ENCODE measurements at places on chromosomes 2 and 18.
A peak's percentile ranks its signal among the peaks of the same experiment; 100 is the strongest.

DNA sequence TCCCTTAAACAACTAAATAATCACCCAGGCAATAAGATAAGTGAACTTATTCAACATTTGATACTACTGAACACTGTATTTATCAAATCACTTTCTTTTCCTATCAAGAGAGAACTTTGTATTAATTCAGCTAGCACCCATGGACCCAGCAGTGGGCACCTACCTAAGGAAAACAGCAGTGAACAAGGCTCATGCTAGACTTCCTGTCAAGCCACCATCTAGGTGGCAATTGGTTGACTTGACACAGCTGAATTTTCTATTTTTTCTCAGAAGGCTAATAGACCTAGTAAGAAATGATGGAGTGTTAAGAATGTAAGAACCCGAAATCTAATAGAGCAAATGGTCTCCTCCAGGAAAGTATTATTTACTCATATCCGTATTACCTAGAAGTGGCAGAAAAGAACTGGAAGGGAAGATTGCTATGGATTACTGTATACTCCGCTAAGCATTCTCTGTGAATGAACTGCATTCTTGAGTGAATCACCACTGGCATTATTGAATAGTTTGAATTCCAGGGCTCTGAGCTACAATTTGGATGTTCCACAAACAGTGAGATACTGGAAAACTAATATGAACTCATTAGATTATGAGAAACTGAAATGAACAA, 988.2 kb upstream of the CDH2 start:
- no peak for ATAC-seq

DNA sequence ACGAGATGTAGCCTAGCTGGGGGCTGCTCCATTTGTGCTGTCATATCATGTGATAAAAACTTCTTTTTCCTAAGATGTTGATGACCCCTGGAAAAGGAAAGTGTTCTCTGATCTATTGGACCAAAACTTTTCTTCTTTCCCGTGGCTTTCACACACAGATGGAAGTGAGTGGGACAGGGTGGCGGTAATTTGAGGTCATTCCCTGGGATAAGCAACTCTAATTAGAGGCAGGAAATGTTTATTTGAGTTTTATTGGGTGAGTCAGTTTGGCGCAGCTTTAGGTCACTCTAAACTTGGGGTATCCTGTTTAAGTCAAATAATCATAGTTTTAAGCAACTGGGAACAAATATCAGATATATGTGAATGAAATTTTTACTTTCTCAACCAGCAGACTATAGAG, 221.0 kb upstream of the EPAS1 start:
- no peak for ATAC-seq

- no peak for ATAC-seq
These were observed 813.7 kb downstream of the ERBB4 start for GRCh38 chr2:211724933-211725332.

GRCh38 chr2:81589406-81589805, 1284.9 kb upstream of the LRRTM1 start:
- ATAC-seq: no peak

GRCh38 chr2:217404236-217404760, 544.4 kb upstream of the TNP1 start:
- ATAC-seq: no peak

- ATAC-seq: no peak
These were observed 92.7 kb downstream of the DDX1 start for GRCh38 chr2:15684161-15685039.

DNA sequence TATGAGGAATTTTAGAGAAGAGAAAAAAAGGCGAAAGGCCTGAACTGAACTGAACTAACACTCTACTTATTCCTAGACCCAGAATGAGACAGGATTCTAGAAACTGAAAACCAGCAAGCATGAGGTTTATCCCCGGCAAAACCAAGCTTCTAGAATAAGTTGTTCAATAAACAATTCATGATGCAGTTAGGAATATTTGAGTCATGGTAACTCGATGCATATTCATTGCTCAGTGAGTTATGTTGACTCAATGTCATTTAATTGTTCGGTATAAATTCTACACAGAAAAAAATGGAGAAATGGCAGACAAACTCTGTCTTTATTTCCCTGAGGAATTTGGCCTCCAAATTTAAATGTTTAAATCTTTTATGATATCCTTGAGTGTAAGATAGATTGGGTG, 321.5 kb downstream of the SATB2 start:
- ATAC-seq: no peak

DNA sequence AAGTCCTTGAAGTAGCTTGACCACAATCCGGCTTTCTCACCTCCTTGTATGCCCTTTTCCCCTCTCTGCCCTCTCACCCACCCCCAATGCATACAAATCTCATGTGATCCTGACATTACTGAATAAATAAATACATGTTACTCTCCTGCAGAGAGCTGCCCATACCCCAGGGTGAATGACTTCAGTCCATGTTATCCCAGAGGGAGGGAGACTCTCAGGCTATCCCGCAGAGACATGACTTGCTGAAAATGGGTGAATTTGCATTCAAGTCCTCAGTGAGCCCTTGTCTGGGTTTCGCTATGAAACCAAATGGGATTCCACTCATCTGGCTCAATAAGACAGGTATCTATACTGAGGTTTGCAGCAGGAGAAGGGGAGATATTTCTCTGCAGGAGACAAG, 168.5 kb downstream of the FHOD3 start:
- ATAC-seq: no peak

- no peak for ATAC-seq
These were observed 150.9 kb downstream of the ACTR3 start for GRCh38 chr2:114040826-114041225.

DNA sequence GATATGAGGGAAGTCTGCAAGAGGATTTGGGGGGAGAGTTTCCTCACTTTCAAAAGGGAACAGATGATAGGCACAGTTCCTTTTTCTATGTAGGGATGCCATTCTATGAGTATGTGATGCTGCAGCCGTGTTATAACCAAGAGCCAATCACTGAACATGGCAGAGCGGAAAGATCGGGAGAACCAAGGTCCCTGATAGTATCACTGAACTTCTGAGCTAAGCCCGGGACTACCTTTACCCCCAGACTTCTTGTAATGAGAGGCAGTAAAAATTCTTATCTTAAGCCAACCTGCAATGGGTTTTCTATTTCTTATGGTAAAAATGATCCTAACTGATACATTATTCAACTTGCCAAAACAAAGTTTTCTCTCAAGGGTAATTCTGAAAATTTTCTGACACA, 21.6 kb upstream of the SLC1A4 start:
- ATAC-seq: no peak

- no peak for ATAC-seq
These were observed 219.8 kb downstream of the PTGR3 start for GRCh38 chr18:74989134-74989533.

DNA sequence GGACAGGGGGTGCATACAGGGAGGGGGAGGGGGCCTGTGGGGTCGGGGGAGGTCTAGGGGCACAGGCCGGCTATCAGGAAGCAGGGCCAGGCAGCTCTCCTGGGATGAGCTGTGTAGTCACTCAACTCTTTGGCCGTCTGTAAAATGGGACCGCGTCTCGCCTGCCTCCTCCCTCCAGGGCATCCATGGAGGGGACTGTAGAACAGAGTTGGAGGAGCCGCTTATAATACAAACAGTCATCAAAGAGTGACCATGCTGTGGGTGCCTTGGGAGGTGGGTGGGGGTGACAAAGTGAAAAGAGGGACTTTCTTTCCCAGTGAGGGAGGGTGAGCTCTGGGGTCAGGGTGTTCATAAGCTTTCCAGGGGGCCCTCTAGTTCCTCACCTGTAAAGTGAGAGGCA, 169.6 kb upstream of the HAAO start:
- ATAC-seq: no peak

DNA sequence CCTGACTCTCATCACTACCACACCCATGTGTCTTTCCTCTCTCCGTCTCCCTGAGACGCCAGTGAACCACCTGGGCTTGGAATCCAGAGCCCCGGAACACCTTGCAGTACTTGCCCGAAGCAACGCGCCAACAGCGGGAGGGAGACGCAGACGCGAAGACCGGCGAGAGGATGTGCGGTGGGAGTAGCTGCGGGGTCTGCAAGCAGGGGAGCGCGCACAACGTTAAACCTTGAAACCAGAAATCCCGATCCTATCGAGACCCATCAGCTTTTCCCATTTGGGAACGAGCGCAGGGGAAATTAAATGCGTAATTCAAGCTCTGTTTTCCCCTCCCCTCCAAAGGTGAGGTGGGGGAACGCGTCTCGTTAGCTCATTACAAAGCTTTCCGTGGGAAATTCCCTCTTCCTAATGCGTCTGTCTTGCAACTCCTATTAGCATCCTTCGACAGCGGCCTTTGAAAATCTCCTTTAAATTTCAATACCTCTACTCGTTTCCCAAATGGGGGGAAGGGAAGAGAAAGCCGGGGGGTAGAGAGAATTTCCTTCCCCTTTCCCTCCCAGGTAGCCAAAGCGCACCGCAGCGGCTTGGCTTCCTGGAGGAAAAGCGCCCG, 421 bp upstream of the CNTNAP5 start:
- no peak for ATAC-seq

DNA sequence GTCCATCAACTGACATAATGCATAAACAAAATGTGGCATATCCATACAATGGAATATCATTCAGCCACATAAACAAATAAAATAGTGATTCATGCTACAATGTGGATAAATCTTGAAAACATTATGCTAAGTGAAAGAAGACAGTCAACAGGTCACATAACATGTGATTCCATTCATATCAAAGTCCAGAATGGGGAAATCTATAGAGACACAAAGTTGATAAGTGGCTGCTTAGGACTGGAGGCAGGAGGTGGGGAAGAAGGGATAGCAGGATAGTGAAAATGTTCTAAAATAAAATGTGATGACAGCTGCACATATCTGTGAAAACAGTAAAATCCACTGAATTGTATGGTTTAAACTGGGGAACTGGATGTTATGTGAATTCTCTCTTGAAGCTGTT, 18.7 kb downstream of the CFAP53 start:
- ATAC-seq: no peak

DNA sequence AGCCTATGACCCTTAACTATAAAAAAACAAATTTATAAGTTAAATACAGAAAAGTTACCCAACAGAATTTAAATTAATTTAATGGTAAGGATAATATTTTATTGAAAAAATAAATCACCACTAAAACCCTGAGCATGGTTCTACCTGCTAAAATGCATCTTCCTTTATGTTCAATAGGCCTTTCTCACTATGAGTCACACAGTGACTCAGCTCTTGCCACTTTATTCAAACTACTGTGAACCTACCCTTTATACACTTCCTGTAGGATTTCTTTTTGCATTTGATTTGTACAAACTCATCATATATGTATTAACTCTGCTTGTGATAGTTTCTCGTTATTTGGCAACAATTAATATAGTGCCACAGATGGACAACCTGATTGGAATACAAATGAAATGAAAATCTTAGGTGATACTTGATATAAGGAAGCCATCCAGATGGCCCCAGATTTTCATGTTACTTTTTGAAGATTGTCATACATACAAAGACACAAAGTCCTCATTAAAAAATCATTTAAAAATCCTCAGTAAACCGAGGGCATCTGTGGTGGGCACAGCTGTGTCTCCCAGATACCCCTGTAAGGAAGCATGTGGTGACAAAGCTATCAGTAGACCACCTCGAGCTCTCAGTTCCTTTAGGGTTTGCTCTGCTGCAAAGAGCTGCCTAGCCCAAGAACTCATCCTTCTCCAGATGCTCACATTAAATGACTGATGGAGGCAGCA, 55.2 kb upstream of the COBLL1 start:
- peak; percentile 85 for ATAC-seq

- no peak for ATAC-seq
These were observed 715.8 kb downstream of the ERBB4 start for GRCh38 chr2:211822686-211823335.

GRCh38 chr2:120802867-120803484, 67.3 kb downstream of the GLI2 start:
- ATAC-seq: no peak

DNA sequence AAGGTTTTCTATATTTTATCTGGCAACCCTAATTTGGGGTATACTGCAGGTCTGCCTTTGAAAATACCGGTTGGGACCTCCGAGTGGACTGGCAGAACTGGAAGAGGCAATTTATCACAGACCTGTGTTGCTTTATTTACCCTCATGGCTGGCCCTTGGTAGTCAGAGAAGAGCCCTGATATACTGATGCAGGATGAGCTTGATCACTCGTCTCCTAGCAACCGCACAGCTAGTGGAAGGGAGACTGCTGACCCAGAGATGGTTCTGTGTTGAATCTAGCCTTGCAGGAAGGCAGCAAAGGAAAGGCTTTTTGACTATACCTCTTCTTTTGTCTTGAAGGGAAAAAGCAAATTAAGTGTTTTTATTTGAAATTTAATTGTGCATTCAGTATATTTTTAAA, 154.7 kb downstream of the EML6 start:
- ATAC-seq: no peak

DNA sequence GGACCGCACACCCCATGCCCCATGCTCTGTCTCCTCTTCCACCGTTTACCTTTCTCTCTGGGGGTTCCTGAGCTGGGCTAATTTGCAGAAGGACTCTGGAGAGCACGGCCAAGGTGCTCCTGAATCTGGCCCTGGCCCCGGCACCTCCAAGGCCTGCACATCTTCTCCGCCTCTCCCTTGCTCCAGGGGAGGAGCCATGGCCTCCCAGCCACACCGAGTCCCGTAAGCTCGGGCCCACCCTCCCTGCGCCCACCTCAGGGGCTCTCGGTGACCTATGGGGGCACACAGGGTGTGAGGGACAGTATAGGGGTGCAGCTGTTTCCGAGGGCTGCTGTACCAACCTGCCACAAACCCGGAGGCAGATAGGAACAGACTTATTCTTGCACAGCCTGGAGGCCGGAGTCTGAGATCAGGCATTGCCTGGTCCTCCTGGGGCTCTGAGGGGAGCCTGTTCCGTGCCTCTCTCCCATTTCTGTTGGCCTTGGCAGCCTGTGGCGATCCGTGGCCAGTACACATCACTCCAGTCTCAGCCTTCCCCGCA, 127.3 kb upstream of the GPC1 start:
- ATAC-seq: no peak

DNA sequence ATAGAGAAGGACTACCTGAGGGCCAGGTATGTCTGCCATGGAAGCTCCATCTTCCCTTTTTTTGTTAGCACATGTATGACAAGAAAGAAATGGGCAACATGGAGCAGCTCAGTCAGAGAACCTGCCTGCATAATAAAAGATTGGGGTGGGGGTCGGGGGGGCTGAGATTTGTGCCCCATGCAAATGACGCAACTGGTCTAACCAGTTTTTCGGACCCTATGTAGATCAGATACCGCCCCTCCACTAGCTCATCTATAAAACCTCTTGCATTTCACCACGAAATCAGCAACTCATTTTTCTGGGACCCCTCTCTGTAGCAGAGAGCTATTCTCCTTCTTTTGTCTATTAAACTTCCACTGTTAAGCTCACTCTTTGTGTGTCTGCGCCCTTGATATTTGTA, 657.2 kb downstream of the ERBB4 start:
- ATAC-seq: no peak

DNA sequence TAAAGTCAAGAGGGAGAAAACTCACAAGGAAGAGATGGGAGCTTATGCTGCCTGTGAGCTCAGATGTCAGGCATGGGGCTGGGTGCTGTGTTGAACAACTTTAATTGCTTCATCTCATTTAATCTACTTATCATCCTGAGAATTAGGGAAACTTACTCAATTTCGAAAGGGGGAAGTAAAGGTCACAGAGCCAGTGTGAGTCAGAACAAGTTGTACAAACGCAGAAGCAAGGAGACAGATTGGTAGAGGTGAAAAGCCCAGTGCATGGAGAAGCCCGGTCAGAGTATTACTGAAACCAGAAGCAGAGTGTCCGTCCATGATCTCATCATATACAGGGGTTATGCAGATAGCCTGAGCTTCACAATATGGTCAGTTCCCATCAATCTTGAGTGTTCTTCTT, 281.1 kb upstream of the POU3F3 start:
- ATAC-seq: no peak

Measured in activated CD4-positive, CD25-positive, alpha-beta regulatory T cell treated with anti-CD3 and anti-CD28 coated beads, Interleukin-2, amount 50 U/mL, for 24 hours (primary cell).